Gastrocnemius medialis (tissue), 4 donors: ENCODE measurements at places on chromosomes 11 and 22. TPM values are rescaled to one million over a fixed set of nuclear protein-coding genes. Genes with fewer than 3 reads are reported as not detected.

- no peak overlapping the region for H3K27ac ChIP-seq
- H3K27me3 ChIP-seq, result no peaks in the 10 kb centered on the region
- no peak for DNase-seq
- H3K36me3 ChIP-seq, result no peaks in the 10 kb centered on the region
Measured at GRCh38 chr11:70577258-70577603, 178.9 kb downstream of the CTTN start.

The CDC42BPG gene
- total RNA-seq, result not detected

The NLRP14 gene
- total RNA-seq, result not detected

DNA sequence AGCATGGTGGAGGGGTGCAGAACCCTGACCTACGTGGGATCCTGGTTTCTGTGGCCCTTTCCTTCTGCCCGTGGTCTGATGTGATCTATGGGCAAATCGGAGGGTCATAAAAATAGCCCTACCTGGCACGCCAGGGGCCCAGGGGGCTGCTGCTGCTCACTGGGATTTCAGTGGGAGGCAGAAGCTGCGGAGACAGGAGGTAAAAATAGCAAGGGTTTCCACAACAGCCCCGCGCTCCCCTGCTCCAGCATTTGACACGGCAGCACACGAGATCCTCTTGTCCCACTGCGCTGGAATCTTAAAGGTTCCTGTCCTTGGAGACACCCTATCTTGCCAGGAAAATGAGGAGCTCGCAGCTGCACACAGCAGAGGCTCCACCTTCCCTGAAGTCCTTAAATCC lies 321.2 kb downstream of the CTTN start:
- no peak overlapping the region for H3K27ac ChIP-seq
- DNase-seq, result no peak
- H3K4me1 ChIP-seq, result no peaks in the 10 kb centered on the region
- peaks cover 20% of the 10 kb centered on the region for H3K27me3 ChIP-seq
- no peak overlapping the region for H3K4me3 ChIP-seq
- no peaks in the 10 kb centered on the region for H3K36me3 ChIP-seq

The TRIM49 gene
- not detected for total RNA-seq

DNA sequence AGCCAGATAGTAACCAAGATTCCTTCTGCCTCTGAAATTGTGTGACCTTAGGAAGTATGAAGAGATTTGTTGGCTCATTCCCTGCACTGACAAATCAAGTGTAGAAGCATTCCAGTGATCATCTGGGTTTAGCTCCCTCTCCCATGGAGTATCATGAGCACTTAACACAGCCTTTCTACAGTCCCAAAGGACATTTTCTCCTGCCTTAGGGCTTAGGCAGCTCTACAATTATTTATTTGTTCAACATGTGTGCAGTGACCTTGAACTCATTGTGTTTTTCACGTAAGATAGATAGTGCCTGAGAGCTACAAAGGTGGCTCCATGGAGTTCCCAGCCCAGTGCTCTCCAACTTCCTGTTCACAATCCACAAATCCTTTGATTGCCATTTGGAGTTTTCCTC lies 94.8 kb upstream of the FAT3 start:
- no peak overlapping the region for H3K27ac ChIP-seq
- no peaks in the 10 kb centered on the region for H3K36me3 ChIP-seq
- H3K27me3 ChIP-seq, result no peaks in the 10 kb centered on the region
- H3K4me1 ChIP-seq, result no peaks in the 10 kb centered on the region

GRCh38 chr22:46848197-46848596 lies 85.7 kb downstream of the TBC1D22A start:
- H3K27ac ChIP-seq, result no peak overlapping the region
- no peaks in the 10 kb centered on the region for H3K27me3 ChIP-seq
- peaks cover 9% of the 10 kb centered on the region for H3K4me1 ChIP-seq
- peaks cover 4% of the 10 kb centered on the region for H3K36me3 ChIP-seq
- no peak overlapping the region for H3K4me3 ChIP-seq
- DNase-seq, result no peak

DNA sequence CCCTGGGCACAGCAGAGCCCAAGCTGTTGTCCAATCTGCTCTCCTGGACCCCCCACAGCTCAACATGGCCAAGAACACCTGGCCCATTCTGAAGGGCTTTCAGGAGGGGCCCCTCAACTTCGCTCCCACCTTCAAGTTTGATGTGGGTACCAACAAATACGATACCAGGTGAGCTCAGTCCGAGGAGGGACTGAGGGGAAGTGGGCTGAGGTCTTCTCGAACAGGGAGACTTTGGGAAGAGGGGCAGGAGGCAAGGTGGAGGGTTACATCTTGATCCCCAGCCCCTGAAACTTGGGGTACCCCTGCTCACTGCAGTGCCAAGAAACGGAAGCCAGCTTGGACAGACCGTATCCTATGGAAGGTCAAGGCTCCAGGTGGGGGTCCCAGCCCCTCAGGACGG lies 5.4 kb downstream of the INPP5J start:
- peaks cover under 1% of the 10 kb centered on the region for H3K4me1 ChIP-seq
- H3K27ac ChIP-seq, result no peak overlapping the region
- no peak for DNase-seq

GRCh38 chr11:20250644-20251247 lies 90.5 kb upstream of the DBX1 start:
- H3K36me3 ChIP-seq, result no peaks in the 10 kb centered on the region
- DNase-seq, result no peak
- H3K4me1 ChIP-seq, result no peaks in the 10 kb centered on the region
- no peak overlapping the region for H3K27ac ChIP-seq
- H3K27me3 ChIP-seq, result no peaks in the 10 kb centered on the region
- no peak overlapping the region for H3K4me3 ChIP-seq

GRCh38 chr11:128705124-128705920 lies 11.4 kb downstream of the FLI1 start:
- H3K4me3 ChIP-seq, result no peak overlapping the region
- DNase-seq, result no peak
- H3K27me3 ChIP-seq, result no peaks in the 10 kb centered on the region
- peaks cover 7% of the 10 kb centered on the region for H3K4me1 ChIP-seq
- H3K27ac ChIP-seq, result peak overlapping the region; percentile 61
- H3K36me3 ChIP-seq, result no peaks in the 10 kb centered on the region

GRCh38 chr11:88428959-88429358 lies 91.4 kb upstream of the CTSC start:
- no peak overlapping the region for H3K27ac ChIP-seq
- no peak overlapping the region for H3K4me3 ChIP-seq
- no peaks in the 10 kb centered on the region for H3K4me1 ChIP-seq
- H3K27me3 ChIP-seq, result no peaks in the 10 kb centered on the region
- H3K36me3 ChIP-seq, result no peaks in the 10 kb centered on the region

GRCh38 chr22:43953988-43954785 lies 1.1 kb upstream of the SAMM50 start:
- H3K36me3 ChIP-seq, result no peaks in the 10 kb centered on the region
- H3K4me1 ChIP-seq, result peaks cover 28% of the 10 kb centered on the region
- DNase-seq, result no peak
- H3K27me3 ChIP-seq, result no peaks in the 10 kb centered on the region
- peak overlapping the region; percentile 95 for H3K27ac ChIP-seq

The SLC17A6 gene
- not detected for total RNA-seq

DNA sequence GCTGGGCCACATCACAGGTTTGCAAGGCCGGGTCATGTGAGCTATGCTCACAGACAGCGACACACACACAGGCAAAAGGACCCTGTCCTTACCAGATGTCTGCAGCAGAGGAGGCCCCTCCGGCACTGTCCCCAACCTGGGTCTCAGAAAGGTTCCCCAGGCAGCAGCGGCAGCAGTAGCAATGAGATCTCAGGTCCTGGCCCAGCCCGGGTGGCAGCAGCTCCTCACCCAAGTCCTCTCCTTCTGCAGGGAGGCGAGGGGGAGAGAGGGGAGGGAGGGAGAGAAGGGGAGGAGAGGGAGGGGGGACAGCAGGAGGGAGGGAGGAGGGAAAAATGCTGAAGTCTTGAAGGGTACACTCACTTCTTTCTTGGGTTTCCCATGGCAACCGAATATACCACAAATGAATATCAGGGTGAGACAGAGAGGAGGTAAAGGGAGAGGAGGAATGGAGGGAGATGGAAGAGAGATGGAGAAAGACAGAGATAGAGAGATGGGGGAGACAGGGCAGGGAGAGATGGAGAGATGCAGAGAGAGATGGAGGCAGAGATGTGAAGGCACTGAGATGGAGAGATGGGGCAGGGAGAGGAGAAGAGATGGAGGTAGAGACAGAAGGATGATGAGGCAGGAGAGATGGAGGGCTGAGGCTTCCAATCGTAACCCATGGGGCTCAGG lies 9.5 kb downstream of the ELFN2 start:
- no peaks in the 10 kb centered on the region for H3K4me1 ChIP-seq
- H3K36me3 ChIP-seq, result no peaks in the 10 kb centered on the region
- peaks cover 44% of the 10 kb centered on the region for H3K27me3 ChIP-seq
- no peak overlapping the region for H3K4me3 ChIP-seq
- no peak overlapping the region for H3K27ac ChIP-seq
